ENCODE measurements at places on chromosomes 4 and X.
A peak's percentile ranks its signal among the peaks of the same experiment; 100 is the strongest.

- no peak for DNase-seq
These were observed 263.6 kb downstream of the HS3ST1 start for GRCh38 chr4:11165052-11165451.

GRCh38 chrX:6821730-6822129 is 286.8 kb upstream of the VCX3A start:
- DNase-seq = peak; percentile 3

GRCh38 chrX:130606425-130606824 is 204.6 kb downstream of the RBMX2 start:
- no peak for DNase-seq

GRCh38 chr4:110197529-110198042 is 829 bp downstream of the ELOVL6 start:
- DNase-seq = peak; percentile 32

DNA sequence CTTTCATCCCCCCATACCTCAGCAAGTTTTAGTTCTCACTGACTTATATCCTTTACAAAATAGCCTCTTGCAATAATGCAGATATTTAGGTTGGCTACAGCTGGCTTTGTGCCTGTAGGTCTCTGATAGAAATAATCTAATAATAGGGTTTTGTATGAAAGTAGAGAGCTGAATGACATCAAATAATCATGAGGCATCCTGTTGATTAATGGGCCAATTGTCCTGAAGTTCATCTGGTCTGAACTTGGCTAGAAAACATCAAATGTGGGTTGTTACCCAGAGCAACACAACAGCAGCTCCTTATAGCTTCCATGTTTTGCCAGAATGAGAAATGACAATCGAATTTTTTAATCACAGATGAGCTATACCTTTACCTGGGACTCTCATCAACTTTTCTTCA is 19.2 kb upstream of the LHFPL1 start:
- DNase-seq = no peak

GRCh38 chrX:68988865-68989264 is 160.0 kb downstream of the EFNB1 start:
- no peak for DNase-seq

GRCh38 chrX:70049925-70050324 is at the start of gene AWAT2:
Gene AWAT2, minus strand, starts transcription at chrX:70049938. Its CDS starts 6 bp downstream, at chrX:70049932.
- no peak for DNase-seq

GRCh38 chrX:106899841-106900240 is 3.3 kb downstream of the RIPPLY1 start:
- DNase-seq = no peak

- no peak for DNase-seq
These were observed 959.3 kb downstream of the SH3BGRL start for GRCh38 chrX:82161195-82161594.

DNA sequence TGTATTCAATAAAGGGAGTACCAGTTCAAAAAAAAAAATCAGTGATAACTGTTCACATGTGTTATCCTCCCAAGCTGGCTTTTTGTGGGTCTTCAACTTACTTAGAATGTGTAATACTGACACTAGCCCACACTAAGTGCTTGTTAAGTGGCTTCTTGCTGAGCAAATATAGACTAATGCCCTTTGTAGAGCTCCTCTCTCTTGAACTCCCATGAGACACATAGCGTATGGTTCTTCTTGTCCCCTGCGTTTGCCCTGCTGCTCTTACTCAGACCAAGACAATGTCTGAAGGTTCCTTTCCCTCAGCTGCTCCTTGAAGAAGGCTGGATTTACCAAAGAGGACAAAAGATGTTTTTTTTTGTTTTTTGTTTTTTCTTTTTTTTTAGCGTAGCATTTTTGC is 110.9 kb downstream of the FRAS1 start:
- DNase-seq = no peak

GRCh38 chrX:17559728-17560379 is 177.4 kb upstream of the SCML1 start:
- DNase-seq = no peak

DNA sequence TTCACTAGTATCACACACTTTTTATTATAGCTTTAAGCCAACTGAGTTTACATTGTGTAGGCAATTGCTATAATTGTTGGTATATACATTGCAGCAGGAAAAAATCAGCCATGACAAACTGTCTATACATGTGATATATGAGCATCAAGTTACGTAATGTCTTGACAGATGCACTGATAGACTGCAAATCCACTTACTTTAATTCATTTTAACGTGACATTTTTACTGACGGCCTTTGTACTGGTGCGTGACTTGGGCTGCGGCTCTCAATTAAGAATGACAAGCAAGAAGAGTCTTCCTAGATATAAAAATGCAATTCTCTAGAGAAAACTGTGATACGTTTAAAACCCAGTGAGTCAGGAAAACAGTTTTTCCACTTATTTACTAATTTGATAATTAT is 143.8 kb downstream of the ACTRT1 start:
- no peak for DNase-seq

GRCh38 chrX:72568406-72569092 is 4.1 kb downstream of the HDAC8 start:
- no peak for DNase-seq

DNA sequence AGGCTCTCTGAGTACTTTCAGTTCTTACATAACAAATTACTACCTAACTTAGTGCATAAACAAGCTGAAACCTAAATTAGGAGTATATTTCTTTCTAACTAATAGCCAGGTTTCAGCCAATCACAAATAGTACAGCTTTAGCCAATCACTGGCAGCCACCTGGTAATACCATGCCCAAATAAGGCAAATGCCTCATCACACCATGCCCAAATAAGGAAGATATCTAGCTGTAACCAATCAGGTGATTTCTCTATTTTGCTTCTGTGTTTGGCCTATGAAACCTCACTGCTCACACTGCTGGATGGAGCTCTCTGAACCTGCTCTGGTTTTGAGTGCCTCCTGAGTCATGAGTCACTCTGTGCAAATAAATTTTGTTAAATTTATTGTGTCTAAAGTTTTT is 113.5 kb downstream of the DDIT4L start:
- DNase-seq = no peak

- DNase-seq = no peak
These were observed 159.4 kb upstream of the GPC4 start for GRCh38 chrX:133574716-133575115.

GRCh38 chr4:134144337-134144736 is 57.3 kb downstream of the PABPC4L start:
- no peak for DNase-seq

GRCh38 chr4:74413265-74413664 is 31.7 kb upstream of the AREG start:
- DNase-seq = no peak

DNA sequence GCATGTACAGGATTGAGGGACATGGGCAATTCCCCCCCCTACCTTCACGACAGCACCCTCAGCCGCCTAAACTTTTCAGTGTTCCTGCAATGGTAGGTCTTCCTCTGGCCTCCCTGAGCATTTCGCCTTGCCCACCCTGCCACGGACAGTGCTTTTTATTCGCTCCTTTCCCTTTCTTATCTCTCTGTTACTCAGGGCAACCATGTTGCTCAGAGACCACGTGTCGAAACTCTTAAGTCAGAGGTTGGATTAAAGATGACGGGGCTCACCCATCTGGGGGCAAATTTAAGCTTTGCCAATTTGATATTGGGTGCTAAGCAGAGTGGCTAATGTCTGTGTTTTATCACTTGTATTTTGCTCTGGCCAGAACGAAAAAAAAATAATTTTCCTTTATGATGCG is 20.4 kb downstream of the TENM3 start:
- no peak for DNase-seq

DNA sequence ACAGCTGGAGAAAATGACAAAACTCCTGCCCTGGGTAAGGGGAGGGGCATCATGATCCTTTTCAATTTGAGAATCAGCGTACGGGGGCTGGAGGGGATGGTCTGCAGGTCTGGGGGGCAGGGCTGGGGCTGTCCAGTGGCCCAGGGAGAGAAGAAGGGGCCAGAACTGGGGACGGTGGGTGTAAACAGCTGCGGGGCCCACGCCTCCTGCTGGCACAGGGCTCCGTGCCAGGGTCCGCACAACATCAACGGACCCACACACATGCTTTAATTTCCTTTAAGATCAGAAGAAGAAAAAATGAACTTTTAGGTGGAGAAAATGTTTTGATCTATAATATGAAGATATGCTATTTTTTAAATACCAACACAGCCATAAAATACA is 52.1 kb downstream of the PSAPL1 start:
- DNase-seq = no peak

DNA sequence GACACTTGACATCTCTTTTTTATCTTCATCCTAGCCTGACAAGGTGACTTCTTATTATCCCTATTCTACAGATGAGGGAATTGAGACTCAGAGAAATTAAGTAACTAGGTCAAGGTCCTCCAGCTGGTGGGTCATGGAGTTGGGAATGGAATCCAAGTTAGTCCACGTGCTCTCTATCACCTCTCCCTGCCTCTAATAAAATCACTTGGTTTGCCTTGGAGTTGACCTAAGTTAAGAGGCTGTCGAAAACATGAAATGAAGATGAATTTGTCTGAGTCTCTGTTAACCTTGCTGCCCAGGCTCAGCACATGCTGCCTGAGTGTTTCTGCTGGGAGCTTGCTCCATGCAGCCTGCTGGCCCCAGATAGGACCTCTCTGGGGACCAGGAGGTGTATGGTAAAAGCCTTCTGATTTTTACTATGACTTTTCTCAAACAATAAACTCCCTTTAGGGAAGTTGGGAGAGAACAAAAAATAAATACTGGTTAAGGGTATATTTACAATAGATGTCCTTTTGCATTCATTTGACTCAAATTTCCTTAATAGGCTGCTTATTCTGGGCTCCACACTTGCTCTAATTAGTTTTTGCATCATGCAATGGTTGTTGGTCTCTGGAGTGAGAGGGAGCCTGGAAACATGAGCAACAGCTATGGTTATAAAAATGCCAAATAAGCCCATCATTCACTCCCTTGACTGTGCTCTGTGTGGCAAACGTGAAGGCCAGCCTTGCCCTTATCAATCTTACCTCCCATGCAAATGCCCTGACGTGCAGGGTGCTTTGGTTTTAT is 61.6 kb upstream of the DHX15 start:
- DNase-seq = peak; percentile 32

- no peak for DNase-seq
These were observed 20.6 kb downstream of the ZDHHC9 start for GRCh38 chrX:129823115-129823514.

DNA sequence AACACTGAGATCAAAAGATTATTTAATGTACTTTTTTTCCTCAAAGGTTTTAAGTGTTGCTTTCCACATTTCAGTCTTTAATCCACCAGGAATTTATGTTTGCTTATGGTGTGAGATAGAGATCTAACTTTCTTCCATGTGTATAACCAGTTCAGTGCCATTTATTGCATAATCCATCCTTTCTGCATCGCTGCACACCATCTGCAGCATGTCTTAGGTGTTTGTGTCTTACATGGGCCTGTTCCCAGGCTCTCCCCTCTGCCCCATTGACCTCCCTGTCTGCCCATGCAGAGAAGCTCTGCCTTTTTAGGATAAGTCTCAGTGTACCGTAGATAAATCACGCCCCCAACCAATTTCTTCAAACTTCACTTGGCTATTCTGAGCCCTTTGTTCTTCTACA is 30.3 kb downstream of the NSDHL start:
- DNase-seq = no peak

GRCh38 chr4:111542056-111542455 is 603.2 kb upstream of the FAM241A start:
- DNase-seq = no peak

DNA sequence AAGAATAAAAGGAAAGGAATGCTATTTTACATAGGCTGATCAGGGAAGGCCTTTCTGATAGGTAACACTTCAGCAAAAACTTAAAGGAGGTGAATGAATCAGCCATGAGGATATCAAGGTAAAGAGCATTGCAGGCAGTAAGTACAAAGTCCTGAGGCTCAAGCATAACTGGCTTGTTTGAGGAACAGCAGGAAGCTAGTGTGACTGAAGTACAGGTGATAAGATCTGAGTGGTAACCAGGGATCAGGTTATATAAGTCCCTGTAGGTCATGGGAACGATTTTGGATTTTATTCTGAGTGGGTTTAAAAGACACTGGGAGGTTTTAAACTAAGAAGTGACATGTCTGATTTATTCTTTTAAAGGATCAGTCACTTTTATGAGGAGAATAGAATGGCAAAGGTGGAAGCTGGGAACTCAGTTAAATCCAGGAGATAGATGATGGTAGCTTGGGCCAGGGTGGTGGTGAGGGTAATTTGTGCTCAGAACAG is 47.1 kb upstream of the THOC2 start:
- peak; percentile 23 for DNase-seq

DNA sequence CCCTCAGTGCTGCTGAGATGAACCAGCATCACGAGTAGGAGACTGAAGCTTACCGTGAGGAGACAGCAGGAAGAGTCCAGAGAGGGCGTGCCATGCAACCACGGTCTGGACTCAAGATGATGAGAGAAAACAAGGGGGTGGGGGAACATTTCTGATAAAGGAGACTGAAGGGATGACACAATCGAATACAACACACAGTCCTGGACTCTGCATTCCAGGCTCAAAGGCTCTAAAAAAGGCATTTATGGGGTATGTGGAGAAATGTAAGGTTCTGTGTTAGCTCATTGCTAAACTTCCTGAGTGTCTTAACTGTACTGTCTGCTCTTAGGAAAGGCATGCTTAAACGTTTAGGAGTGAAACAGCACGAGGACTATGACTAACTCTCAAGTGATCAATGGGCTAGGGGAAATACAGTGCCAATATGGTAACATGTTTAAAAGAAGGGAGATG is 20.6 kb upstream of the IRAK1 start:
- no peak for DNase-seq

DNA sequence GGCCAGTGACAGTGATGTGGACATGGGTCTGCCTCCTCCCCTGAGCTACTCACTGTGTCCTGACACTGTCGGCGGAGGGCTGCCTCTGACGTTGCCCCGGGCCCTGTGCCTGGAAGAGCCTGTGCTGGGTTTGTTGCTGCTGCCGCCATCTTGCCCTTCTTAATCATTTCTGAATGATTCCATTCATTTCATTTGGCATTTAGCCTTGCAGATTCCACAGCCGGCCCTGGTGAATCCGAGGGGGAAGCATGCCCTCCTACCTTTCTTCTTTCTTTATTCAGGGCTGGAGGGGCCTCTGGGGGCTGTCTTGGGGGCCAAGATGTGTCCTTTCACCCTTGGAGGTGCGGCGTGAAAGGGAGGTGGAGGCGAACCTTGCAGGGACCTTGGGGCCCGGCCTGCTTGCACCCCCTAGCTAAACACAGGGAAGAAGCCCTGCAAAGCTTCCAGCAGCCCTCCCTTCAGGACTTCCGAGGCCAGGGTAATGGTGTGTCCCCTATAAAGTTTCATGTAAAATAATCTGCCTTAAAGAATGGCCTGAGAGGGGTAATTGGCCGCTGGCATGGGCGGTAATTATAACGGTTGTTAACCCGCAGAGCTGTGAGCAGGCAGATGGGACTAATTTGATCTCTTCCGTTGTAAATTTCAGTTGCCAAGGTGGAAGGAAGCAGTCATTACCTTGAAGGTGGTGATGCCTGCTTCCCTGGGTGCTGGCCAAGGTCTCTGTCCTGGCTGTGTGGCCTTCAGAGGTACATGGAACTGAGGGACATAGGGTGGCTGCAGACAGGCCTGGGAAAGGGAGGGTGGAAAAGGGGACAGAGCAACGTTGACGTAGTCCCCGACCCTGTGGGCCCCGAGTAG is 92.3 kb downstream of the PSAPL1 start:
- DNase-seq = no peak

Measured in NCI-H2081 (cell line).